ENCODE measurements at places on chromosomes 7 and 10.

GRCh38 chr7:94913391-94913790, 6.0 kb downstream of the PPP1R9A start:
- no peak for DNase-seq

DNA sequence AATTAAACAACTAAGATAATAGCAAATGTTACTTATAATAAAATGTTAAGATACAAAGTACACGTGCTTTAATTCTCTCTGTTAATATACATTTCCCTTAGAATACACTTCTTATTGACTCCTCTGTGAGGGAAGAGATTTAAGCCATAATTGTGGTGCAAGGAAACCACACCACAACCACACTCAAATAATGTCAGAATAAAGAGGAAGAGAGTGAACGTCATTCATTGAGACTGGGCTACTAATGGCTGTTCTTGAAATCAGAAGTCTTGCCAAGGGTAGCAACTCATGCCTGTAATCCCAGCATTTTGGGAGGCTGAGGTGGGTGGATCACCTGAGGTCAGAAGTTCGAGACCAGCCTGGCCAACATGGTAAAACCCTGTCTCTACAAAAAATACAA, 10.0 kb downstream of the FAM171A1 start:
- no peak for DNase-seq

DNA sequence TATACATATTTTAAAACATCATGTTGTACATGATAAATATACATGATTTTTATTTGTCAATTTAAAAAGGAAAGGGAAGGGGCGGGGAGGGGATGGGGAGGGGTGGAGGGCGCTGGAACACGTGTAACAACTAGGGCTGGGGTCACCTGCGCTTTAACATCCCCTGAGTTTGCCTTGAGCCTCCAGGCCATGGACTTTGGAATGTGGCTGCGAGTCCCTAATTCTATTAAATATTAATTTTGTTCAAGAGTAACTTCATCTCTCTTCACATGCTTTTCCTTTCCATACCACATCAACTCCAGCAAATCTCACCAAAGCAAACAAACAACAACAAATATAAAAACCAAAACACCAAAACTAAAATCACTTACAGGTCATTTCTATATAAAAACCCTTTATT, 10.6 kb downstream of the IFIT5 start:
- DNase-seq, result no peak

DNA sequence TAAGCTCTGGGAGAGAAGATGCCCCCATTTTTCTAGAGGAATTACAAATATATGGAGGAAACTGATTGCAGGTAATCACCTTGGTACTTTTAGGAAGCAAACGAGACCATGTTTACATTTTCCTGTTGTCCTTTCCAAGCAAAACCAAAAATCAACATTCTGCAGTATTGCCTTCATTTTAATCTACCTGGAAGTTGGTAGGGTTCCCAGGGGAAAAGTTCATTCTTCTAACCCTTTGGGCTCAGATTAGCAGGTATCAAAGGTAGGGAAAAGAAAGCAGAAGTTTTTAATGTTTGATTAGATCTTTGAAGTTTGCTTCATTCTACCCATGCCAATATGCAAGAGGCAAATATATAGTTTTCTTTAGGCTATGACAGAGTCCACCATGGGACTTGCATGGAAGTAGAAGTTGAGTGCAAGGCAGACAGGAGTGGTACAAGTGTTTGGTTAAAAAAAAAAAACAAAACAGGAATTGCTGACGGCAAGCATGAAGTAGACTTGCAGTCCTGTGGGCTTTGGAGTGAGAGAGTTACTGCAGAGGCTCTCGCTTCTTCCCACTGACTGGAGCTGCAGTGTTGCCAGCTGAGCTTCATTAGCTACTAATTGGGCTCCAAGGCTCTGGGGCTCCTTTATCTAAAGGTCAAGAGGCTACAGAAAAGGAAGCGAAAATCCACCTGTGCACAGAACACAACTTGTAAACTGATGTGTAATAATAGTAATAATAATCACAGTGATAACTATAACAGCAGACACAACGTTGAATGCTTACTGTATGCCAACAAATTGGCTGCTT, 28.9 kb upstream of the ASAH2 start:
- no peak for DNase-seq

GRCh38 chr7:134364619-134365037, 47.9 kb upstream of the SLC35B4 start:
- no peak for DNase-seq

DNA sequence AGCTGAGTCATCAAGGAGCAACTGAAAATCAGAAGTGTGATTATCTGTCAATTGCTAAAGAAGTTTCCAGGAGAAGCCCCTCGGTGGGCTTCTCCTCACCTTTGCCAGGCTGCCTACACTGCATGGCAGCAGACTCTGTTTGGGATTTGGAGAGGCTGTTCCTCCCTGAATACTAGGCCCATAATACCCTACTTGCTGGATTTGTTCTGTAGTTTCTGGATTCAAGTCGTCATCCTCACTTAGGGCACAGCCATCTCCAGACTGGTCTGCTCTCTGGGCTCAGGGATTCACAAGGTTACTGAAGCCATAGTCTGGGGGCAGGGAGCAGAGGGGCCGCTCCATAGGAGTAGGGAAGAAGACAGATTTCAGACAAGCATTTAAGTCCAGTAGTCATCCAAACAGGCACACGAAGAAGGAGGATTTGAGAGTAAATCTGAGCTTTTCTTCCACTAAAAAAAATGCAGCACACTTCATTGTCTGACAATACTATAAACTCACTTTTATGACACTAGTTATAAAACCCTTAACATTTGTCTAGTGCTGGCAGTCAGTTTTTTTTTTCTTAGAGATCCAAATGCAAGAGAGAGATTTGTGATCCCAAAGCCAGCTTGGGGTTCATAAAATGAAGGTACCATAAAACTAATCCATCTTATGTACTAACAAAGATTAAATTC, 723.3 kb downstream of the GRID1 start:
- DNase-seq, result no peak

GRCh38 chr10:73601486-73601921, 10.4 kb upstream of the USP54 start:
- DNase-seq, result no peak

All from hippocampal formation (tissue), 2 donors.